ENCODE measurements at places on chromosomes 7 and 10. TPM values are rescaled to one million over a fixed set of nuclear protein-coding genes. Genes with fewer than 3 reads are reported as not detected.

Gene THSD7A
- total RNA-seq = 2.0 TPM

Gene LZTS2
- 77.8 TPM for total RNA-seq

Gene METTL27
- 8.4 TPM for total RNA-seq

Gene WIPF3
- 0.36 TPM for total RNA-seq

Gene ADAM12
- 4.3 TPM for total RNA-seq

DNA sequence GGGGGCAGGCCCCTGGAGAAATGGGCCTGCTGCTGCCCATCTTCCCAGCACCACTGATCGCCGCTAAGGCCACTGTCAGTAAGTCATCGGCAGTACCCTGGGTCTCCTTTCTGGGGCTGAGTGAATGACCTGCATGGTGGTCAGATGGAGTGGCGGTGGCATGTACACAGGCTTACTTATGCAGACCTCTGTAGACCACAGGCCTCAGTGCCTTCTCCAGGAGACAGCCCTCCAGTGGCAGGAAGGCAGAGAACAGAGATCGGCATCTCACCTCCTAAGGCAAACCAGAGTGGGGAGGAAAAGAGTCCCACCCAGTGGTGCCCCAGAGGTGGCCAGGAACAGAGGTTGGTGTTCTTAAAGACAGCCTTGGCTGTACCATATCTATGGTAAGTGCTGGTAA is 22.8 kb upstream of the LRRC4 start:
- DNase-seq = no peak

GRCh38 chr10:12412666-12413368 is 63.5 kb downstream of the CAMK1D start:
- DNase-seq = no peak

DNA sequence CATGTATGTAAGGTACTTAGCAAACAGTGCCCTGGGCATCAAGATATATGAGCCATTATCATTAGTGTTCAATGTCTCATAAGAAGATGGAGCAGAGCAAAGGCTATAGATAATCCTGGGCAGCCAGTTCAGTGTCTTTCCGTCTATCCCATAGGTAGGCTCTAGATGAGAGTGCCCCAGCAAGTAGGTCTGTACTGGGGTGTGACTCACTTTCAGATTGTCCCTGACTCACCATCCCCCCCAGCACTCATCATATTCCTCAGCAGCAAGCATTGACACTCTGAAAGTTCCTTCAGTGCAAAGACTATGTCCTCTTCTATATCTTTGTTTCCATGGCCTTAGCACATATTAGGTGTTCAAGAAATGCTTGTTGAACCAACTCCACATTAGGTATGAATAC is 20.0 kb upstream of the FAM204A start:
- no peak for DNase-seq

- no peak for DNase-seq
These were observed 22.2 kb downstream of the FRMPD2 start for GRCh38 chr10:48252354-48252650.

GRCh38 chr7:150587551-150587950 is 20.4 kb downstream of the GIMAP4 start:
- no peak for DNase-seq

- no peak for DNase-seq
These were observed 93.5 kb downstream of the AKAP9 start for GRCh38 chr7:92034116-92034515.

All from epithelial cell of proximal tubule (primary cell).